ENCODE measurements at places on chromosomes 3 and 15.

DNA sequence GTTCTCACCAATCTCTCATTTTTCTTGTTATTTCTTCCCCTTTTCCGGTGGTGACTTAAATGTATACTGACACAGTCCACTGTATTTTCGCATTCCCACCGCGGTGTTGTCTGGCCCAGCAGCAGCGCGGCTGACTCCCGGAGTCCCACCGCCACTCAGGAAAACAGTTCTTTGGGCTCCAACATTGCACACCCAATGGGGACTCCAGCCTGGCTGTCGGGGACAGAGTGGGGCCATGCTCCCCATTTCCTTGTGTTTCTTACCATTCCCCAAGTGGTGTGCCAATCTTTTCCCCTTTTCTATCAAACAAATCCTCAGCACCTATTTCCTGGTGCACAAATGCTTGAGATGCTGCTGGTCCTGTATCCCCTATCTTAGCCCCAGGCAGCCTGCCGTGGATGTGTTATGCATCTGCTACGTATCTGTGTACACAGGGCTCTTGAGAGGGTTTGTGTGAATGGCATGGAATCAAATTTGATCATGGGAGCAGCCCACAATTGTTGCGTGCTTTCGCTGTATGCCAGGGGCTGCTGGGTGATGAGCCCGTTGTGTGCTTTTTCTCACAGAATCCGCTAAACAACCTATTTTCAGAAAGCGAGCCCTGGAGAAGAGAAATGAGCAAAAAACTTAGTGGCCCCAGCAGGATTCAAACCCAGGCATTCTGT is 219.1 kb upstream of the RGMA start:
- no peak for DNase-seq

GRCh38 chr3:126912027-126912422 is 70.9 kb upstream of the PLXNA1 start:
- DNase-seq: no peak

DNA sequence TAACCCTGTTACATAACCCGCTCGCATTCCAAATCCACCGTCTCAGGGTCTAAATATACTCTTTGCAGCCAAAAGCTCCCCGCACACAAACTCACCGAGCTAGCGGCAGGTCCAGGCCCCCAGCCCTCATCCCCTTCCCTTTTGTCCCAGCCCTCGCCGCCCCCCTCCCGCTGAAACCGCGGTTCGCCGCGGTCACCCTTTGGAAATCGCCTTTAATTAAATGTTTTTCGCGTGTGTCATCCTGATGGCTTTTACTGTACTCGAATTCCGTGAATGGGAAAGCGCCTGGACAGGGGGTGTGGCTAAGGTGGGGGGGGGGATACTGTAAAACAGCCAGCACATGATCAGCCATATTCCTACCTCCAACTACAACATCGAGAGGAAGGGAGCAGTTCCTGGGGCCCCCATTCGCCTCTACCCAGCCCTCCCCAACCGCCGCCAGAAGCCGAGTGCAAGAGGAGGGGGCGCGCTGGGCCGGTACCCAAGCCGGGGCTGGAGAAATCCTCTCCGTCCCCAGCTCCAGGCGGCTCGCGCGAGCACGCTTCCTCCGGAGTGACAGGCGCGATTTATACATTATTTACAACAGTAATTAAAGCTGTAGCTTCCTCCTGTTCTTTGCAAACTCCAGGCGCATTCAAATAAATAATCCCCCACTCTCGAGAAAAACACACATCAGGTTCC is 1.7 kb downstream of the RORA start:
- DNase-seq: no peak

DNA sequence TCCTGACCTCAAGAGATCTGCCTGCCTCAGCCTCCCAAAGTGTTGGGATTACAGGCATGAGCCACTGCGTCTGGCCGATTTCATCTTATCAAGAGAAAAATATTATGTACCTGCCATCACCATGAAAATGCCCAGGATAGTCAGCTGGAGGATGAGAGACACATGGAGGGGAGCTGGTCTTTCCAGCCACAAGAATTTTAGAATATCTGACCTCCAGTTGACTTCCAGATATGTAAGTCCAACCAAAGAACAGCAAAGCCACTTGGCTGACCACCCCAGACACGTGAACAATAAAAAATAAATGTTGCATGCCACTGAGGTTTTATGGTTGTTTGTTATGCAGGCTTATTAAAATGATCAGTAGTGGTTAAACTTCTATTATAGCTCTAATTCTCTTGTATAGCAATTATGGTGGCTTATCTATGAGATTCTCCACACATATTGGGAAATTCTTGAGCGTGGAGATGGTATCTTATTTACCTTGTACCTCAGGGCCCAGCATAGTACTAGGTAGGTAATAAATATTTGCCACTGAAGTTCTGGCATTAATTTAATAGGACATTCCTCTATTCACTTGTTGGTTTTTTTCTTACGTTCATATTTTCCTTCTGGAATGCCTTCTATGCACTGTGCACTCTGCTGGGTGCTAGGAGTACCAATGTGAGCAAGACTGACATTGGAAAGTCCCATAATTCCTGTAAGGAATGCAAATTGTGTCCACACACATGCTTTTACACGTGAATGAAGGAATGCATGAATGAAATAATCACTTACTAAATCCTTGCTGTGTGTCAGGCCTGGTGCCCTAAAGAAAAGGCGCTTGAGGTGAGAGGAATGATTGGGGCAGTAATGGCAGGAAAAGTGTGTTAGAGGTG is 77.6 kb downstream of the EDEM1 start:
- DNase-seq: no peak

DNA sequence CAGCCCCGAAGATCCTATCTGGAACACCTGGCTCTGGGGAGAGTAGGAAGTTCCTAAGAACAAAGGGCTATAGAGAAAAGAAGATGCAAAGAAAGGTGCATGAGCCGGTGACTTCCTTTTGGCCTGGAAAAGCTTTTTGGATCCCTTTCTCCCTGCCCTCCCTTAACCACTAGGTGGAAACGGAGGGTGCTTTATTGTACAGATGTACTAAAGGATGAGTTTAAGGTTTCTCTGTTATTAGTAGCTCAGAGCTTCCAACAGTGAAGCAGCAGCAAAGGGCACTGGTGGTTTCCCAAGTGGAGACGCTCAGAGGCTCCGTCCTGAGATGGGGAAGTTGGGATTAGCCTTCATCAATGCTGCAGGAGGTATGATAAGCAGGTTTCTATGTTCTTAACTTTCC is 5.9 kb upstream of the ADGRG7 start:
- DNase-seq: no peak

DNA sequence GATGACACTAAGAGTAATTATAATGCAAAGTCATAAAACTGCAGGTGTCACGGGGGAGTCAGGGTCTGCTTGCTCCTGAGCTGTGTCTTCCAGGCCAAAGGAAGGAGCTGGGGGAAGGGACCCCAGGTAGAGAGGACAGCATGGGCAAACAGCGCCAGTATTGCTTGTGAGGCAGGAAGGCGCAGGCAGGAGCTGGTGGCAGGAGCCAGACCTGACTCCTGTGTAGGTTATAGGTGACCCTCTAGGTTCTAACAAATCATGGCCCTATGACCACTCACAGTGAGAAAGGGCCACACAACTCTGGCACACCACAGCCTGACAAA is 1.9 kb downstream of the CISH start:
- peak; percentile 9 for DNase-seq

- no peak for DNase-seq
Measured at GRCh38 chr3:161267646-161268045, 46.5 kb downstream of the NMD3 start.

- DNase-seq: no peak
Measured at GRCh38 chr15:68304589-68305337, 27.2 kb downstream of the FEM1B start.

GRCh38 chr3:189974359-189974758 is 146.3 kb downstream of the P3H2 start:
- DNase-seq: no peak

DNA sequence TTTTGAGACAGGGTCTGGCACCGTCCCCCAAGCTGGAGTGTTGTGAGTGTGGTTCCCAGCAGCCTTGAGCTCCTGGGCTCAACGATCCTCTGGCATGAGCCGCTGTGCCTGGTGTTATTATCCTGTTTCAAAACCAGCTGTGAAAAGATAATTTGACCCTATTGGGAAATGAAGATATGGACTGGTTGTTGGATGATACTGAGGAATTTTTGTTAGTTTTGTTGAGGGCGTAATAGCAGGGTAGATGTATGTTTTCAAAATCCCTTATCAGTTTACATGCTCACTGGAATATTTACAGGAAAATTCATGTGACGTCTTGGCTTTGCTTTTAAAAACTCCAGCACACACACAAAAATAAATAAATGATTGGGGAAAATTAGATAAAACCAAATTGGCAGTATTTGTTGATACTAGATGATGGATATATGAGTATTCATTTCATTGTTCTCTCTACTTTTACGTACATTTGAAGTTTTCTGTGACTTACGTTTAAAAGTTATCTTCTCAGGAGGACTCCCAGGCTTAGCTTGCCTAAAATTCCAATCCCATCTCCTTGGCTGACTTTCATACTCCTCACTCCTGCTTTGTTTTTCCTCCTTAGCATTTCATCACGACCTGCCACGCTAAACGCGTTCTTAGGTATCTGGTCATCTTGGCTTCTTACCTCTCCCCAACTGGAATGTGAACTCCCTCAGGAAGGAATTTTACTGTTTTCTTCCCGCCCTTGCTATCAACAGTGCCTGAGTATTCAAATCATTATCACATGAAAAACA is 56.8 kb upstream of the TFRC start:
- DNase-seq: no peak

- no peak for DNase-seq
Measured at GRCh38 chr15:62444104-62445022, 279.3 kb upstream of the C2CD4B start.

GRCh38 chr3:31075876-31076275 is 181.4 kb upstream of the GADL1 start:
- DNase-seq: no peak

DNA sequence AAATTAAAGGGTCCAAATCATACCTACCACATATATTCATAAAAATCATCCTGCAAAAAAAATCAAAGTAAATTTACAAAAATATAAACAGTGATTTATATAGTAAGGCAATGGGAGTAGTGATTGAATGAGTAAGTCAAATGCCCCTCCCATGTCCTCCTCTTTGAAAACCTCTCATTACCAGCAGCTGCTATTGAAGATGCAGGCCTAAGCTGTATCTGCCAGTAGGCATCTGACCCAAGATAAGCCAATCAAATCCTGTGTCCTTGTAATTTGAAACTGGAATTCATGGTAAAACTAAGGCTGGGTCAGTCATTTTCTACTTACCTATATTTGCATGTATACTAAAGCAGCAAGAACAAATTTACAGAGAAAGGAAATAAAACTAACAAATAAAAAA is 60.4 kb upstream of the POU1F1 start:
- DNase-seq: no peak

- peak; percentile 26 for DNase-seq
Measured at GRCh38 chr15:31265871-31266711, 60.5 kb upstream of the KLF13 start.

GRCh38 chr3:45227071-45227820 is 1.2 kb upstream of the TMEM158 start:
- no peak for DNase-seq

- no peak for DNase-seq
Measured at GRCh38 chr3:176920766-176921160, 276.5 kb downstream of the TBL1XR1 start.

GRCh38 chr3:177245250-177245649 is 48.0 kb upstream of the TBL1XR1 start:
- no peak for DNase-seq

GRCh38 chr15:68751622-68752021 is 69.1 kb downstream of the ANP32A start:
- DNase-seq: no peak

DNA sequence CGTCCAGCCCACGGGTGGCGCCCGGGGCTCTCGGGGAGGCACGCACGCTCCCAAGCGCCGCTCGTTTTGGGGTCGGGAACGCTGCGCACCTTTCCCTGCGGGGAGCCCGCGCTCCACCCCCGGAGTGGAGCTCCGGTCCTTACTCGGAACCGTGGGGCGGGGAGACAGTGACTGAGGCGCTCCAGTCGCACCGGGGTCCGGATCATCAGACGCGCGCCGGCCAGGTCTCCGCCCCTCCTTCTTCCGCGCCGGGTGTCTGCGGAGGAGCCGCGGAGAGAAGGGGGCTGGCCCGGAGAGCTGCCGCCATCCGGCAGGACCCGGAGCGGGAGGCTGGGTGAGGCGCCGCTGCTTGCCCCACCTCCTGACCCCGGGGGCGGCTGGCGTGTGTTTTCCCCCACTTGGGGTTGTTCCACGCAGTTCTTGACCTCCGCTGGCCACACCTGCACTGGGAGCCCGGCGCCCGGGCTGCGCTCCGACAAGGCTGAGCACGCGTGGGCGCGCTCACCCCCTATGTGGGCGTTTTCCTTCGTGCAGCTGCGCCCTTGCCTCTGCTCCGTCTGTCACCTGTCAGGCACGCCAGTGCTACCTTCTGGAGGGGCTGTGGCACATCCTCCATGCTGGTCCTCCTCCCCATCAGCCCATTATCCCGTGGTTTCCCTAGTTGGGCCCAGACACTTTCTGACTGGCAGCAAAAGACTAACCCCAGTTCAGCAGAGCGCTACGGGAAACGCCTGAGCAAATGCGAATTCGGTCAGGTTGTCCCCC is at the start of gene MCF2L2:
TSS of gene MCF2L2 (minus strand) at position 173 of the 765 bp plus-strand sequence. CDS start 642 bp downstream, outside the sequence.
- DNase-seq: peak; percentile 56

DNA sequence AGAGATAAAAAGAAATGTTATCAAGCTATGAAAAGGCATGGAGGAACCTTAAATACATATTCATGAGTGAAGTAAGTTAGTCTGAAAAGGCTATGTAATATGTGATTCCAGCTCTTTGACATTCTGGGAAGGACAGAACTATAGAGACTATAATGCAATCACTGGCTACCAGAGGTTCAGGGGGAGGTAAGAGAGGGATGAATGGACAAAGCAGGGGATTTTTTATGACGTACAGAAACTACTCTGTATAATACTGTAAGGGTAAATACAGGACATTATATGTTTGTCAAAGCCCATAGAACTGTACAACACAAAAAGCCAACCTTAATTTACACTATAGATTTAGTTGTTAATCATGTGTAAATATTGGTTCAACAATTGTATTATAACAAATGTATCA is 46.1 kb downstream of the MCTP2 start:
- DNase-seq: no peak

GRCh38 chr15:58307313-58307961 is 124.4 kb upstream of the LIPC start:
- DNase-seq: no peak

GRCh38 chr3:143298380-143298779 is 178.8 kb downstream of the CHST2 start:
- no peak for DNase-seq

- DNase-seq: peak; percentile 31
Measured at GRCh38 chr3:128784232-128784631, 58.2 kb downstream of the RAB7A start.

- no peak for DNase-seq
Measured at GRCh38 chr3:93910097-93910496, 63.6 kb downstream of the PROS1 start.

- DNase-seq: no peak
Measured at GRCh38 chr3:17322106-17322793, 420.2 kb downstream of the TBC1D5 start.

GRCh38 chr3:23129817-23130216 is 73.3 kb upstream of the UBE2E2 start:
- no peak for DNase-seq

DNA sequence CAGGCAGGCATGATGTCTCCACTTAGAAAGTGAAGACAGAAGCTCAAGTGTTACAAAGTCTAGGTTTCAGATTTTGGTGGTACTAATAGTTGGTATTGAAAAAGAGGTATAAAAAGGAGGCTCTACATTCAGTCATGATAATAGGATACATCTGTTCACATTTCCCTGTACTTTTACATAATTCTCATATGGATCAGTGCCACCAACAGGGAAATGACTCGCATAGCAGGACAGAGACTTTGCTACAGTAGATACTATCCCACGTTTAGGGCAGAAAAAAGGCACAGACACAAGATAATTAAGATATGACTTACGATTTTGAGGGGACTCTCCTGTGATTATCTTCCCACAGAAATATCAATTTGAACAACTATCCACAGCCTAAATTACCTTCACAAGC is 1062.9 kb upstream of the EPHA6 start:
- DNase-seq: no peak
